Stimulated activated CD4-positive, alpha-beta T cell treated with anti-CD3 and anti-CD28 coated beads, Interleukin-1b, Interleukin-23, amount 100 ng/mL, for 1 hour (primary cell): ENCODE measurements at places on chromosomes 7 and 10.

DNA sequence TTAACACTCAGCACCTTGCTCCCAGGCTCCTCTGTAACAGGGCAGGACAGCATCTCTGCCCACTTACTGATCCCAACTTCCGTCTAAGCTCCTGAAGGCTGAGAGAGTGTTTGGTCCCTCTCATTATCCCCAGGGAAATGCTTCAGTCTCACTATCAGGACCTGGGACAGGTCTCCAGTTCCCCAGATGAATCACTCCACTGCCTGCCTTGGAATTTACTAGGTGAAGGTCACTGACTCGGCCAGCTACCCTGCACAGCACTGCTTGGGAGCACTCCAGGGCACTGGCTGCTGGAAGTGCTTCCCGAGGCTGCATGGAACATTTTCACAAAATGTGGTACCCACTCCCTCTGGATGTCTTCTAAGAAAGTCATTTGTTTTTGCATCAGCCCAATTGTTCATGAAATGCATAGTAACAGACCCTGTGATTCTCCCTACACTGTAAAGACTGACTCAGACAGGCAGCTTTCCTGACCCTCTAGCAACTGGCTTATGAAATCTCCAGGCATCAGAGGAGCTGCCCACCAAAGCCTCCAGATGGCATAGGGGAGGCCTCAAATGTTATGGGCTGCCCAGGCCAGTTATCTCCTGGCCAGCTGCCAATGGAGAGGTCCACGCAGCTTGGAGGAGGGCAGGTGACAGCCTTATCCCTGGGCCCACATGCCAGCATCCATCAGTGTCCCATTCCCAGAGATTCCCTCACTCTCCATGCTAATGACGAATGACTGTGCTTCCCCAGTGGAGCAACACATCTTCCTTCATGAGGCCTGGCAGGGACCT, 89.1 kb downstream of the GFRA1 start:
- no peak for DNase-seq

DNA sequence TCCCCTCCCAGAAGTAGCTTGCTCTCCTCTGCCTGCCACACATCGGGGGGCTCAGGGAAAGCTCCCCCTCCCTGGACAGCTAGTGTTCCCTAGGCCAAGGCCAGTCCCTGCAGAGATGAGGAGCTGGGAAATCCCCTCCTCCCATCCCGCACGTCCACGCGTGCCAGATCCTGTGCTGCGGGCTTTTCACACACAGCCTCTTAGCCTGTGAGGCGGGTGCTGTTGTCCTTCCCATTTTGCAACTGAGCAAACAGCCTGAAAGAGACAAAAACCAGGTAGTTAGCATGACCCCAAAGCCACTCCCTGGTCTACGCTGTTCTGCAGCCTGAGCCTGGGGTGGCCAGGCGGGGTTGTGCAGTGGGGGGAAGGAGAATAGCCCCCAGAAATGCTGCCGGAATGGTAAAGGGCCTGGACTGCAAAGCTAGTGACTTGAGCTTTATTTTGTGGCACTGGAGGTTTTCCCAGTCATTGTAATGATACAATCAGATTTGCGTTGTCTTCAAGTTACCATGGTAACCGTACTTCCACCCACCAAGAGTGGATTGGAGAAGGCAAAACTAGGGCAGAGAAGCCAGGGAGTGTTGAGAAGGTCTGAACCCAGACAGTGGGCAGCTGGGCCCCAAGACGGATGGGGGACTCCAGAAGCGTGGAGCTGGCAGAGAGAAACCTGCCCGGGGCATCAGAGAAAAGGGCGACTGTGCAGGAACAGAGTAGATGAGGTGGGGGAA, 98.6 kb upstream of the KCTD7 start:
- no peak for DNase-seq

DNA sequence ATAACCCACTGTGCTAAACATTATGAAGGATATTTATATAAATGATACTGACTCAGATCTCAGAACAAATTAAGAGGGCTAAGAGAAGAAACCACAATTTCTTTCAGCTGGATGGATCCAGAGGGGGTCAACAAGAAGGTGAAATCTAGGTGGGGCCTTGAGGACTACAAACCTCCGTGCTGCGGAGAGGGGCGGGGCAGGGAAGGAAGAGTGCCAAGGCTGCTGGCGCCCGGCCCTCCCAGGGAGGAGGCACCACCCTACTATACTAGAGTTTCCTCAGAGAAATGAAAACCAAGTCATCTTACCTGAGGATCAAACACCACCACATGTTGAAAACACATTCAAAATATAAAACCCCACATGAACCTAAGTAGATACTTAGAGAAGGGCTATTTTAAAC, 29.3 kb upstream of the CRYGN start:
- no peak for DNase-seq

DNA sequence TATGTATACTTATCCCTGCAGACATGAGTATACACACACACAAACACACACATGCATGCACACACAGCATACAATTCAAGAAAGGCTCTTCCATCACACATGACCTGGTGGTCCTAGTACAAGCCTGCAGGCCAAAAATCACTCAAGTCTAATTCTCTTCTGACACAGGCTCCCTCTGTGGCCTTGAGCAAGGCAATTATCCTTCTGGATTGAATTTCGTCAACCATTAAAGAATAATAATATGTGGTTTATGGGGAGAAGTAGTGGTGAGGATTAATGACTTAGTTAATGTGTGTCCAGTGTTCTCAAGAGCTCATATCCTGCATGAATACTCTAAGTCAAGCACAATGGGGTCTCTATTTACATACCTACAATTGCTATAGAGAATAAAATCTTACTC, 161.8 kb upstream of the KIAA1217 start:
- no peak for DNase-seq

- no peak for DNase-seq
Observed at GRCh38 chr7:102942868-102943267, 30.1 kb downstream of the LRRC17 start.

GRCh38 chr7:128934361-128935341, 3.1 kb upstream of the IRF5 start:
- DNase-seq, result no peak

- DNase-seq, result no peak
Observed at GRCh38 chr10:88039496-88040200, 176.2 kb downstream of the PTEN start.

- no peak for DNase-seq
Observed at GRCh38 chr7:23938937-23939552, 229.0 kb downstream of the STK31 start.

- DNase-seq, result no peak
Observed at GRCh38 chr7:158008267-158008666, 579.4 kb downstream of the PTPRN2 start.

- no peak for DNase-seq
Observed at GRCh38 chr7:21276471-21277035, 151.3 kb upstream of the SP4 start.

- no peak for DNase-seq
Observed at GRCh38 chr7:151114151-151115090, 28.1 kb downstream of the AGAP3 start.

DNA sequence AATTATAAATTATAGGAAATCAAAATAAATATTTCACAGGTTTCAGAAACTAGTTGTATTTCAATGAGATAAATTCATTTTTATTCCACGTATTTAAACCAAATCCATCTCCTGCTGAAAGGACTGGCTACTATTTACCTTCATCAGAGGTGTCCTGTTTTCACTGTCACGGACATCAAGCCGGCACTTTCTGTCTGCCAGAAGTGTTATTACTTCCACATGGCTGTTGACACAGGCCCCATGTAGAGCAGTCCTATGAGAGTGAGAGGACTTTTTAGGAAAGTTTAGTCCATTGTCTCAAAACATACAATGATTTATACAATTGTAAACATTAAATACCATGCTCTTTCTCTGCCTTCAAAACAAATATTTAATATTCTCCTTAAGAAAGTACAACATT, 100.4 kb upstream of the ACBD5 start:
- DNase-seq, result no peak

- DNase-seq, result no peak
Observed at GRCh38 chr7:139018910-139019309, 16.9 kb downstream of the ZC3HAV1L start.
